ENCODE measurements at places on chromosomes 6 and 20.

GRCh38 chr6:12280458-12280857 is 9.7 kb upstream of the EDN1 start:
- DNase-seq: no peak

GRCh38 chr6:26321005-26321404 is 44.0 kb upstream of the BTN3A2 start:
- no peak for DNase-seq

GRCh38 chr20:4925842-4926530 is 75.3 kb downstream of the SLC23A2 start:
- no peak for DNase-seq

- no peak for DNase-seq
These were observed 302.2 kb downstream of the QKI start for GRCh38 chr6:163716690-163717089.

GRCh38 chr6:107813555-107814194 is 10.4 kb downstream of the SCML4 start:
- no peak for DNase-seq

GRCh38 chr20:56440346-56441007 is 27.9 kb upstream of the RTF2 start:
- peak; percentile 87 for DNase-seq

GRCh38 chr6:53199156-53199555 is 50.5 kb upstream of the GCM1 start:
- no peak for DNase-seq

- no peak for DNase-seq
These were observed 33.7 kb upstream of the PLEKHG1 start for GRCh38 chr6:150565945-150566344.

DNA sequence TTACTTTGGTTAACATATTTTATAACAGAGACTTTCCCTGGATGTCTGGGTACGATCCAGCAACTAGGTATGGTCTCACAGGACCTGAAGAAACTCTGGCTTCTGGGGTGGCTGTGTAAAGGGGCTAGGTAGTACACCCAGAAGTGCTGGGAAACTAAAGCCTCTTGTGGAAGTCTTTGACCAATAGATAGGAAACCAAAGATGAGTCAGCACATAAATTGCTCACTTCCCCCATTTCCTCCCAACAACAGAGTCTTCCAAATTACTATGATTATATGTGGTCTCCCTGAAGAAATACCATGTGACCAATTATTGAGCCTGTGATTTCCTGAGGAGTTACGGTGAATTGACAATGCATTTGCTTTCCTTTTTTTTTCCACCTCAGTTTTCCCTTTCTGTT is 26.8 kb upstream of the TBX18 start:
- DNase-seq: no peak

- no peak for DNase-seq
These were observed 99.3 kb downstream of the FNDC1 start for GRCh38 chr6:159268511-159268910.

GRCh38 chr20:44756011-44756688 is 10.5 kb downstream of the KCNK15 start:
- no peak for DNase-seq

- DNase-seq: no peak
These were observed 230.7 kb upstream of the BTBD3 start for GRCh38 chr20:11686820-11687543.

- peak; percentile 84 for DNase-seq
These were observed 67.3 kb downstream of the ADTRP start for GRCh38 chr6:11711003-11711983.

- DNase-seq: no peak
These were observed 2.4 kb upstream of the RTF2 start for GRCh38 chr20:56465997-56466396.
